Thyroid gland (tissue), 4 donors: ENCODE measurements at places on chromosomes 11 and 22. TPM values are rescaled to one million over a fixed set of nuclear protein-coding genes. Genes with fewer than 3 reads are reported as not detected.

SOX10 gene
- not detected for total RNA-seq

ABCG4 gene
- 1.6 TPM for total RNA-seq

RGL4 gene
- total RNA-seq = not detected

OTOG gene
- not detected for total RNA-seq

MGAT3 gene
- total RNA-seq = 0.45 TPM

GRCh38 chr11:65279741-65280440 is 18.1 kb downstream of the POLA2 start:
- H3K36me3 ChIP-seq = peaks cover 11% of the 10 kb centered on the region
- no peaks in the 10 kb centered on the region for H3K27me3 ChIP-seq
- H3K4me1 ChIP-seq = peaks cover 12% of the 10 kb centered on the region
- no peak overlapping the region for H3K4me3 ChIP-seq
- no peak for DNase-seq

GRCh38 chr11:58394195-58394594 is 12.5 kb downstream of the OR5B3 start:
- H3K27ac ChIP-seq = no peak overlapping the region
- H3K4me1 ChIP-seq = no peaks in the 10 kb centered on the region
- no peaks in the 10 kb centered on the region for H3K36me3 ChIP-seq
- DNase-seq = no peak

DNA sequence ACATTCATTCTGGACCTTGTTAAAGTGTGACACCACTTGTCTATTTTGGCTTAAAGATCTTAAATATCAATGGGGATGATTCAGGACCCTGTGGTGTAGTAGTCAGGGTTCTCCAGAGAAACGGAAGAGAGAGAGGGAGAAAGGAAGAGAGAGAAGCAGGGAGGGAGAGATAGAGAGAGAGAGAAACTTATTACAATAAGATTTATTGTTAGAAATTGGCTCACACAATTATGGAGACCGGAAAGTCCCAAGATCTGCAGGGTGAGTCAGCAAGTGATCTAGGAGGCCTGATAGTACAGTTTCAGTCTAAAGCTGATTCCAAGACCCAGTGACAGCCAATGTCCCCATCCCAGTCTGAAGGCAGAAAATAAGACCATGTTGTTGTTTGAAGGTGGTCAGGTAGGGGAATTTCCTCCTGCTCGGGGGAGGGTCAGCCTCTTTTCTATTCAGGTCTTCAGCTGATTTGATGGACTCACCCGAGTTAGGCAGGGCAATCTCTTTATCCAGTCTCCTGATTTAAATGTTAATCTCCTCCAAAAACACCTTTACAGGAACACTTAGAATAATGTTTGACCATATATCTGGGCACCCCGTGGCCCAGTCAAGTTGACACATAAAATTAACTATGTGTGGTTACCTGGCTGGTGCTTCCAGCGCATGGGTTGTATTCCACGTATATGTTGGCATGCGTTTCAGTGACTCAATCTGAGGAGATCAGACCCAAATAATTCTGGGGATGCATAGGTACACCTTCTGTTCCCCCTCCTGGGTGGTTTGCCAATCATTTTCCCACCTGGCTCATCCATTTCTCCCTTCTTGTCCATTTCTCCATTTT is 1350.5 kb downstream of the TBC1D22A start:
- H3K36me3 ChIP-seq = no peaks in the 10 kb centered on the region
- no peaks in the 10 kb centered on the region for H3K27me3 ChIP-seq

- H3K36me3 ChIP-seq = no peaks in the 10 kb centered on the region
- no peak for DNase-seq
- H3K4me3 ChIP-seq = no peak overlapping the region
Observed at GRCh38 chr11:45390407-45390806, 104.3 kb upstream of the SYT13 start.
